ENCODE measurements at places on chromosomes 4 and X.

DNA sequence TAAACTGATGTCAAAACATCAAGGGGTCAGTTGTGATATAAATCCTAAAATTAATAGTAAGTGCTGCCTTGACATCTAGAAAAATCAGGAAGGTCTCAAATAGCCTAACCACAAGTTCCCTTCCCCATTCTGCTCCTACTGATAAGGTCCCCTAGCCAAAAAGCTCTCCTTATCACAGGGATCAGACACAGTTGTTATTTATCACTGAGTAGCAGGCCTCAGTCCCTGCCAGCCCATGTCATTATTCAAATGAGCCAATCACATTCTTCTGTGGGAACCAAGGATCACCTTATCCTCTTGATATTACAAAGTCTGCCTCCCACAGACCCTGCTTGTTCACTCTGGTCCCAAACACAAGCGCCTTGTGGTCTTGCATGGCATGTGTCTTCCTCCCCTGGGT lies 23.3 kb upstream of the TMEM255A start:
- no peak for DNase-seq

DNA sequence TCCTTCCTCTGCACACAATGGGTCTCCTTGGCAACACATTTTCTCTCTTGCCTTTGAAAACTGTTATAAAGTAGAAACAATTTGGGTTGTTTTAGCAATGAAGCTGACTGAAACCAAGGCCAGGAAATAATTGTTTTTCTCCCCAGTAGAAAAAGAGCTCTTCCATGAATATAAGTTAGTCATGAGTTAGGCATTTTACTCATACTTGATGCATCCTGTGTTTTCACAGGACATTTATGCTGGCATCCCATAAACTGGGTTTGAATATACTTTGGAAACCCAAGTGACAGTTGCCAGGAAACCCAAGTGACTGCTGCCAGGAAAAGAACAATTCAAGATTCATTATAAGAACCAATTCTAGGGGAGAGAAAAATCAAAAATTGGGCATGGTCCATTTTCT lies 128.6 kb upstream of the NPY2R start:
- no peak for DNase-seq

- DNase-seq = no peak
Observed at GRCh38 chr4:182819751-182820150, 97.4 kb downstream of the DCTD start.

- no peak for DNase-seq
Observed at GRCh38 chr4:90476019-90476418, 348.8 kb downstream of the CCSER1 start.

DNA sequence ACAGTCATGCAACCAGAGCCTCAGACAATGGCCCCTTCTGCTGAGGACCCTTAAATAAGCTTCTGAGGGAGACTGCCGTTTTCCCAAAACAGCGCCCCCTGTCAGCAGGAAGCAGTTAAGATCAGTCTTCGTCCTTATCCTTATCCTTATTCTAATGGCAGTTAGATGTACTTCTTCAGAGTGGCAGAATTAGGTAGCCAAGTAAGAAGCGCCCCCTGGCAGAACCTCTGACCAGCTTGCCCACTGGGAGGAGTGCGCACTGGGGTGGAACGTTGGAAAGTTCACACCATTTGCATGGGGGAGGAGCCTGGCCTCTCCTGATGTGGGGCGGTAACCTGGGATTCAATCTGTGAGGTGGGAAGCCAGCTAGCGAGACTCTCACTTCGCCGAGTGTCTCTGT lies 133.6 kb upstream of the QRFPR start:
- DNase-seq = no peak

GRCh38 chrX:21487832-21488231 lies 113.6 kb downstream of the CNKSR2 start:
- DNase-seq = no peak

Data from CD4-positive, alpha-beta T cell treated with Interleukin-4 for 1 hour (primary cell).